ENCODE measurements at places on chromosomes 16 and 17. TPM values are rescaled to one million over a fixed set of nuclear protein-coding genes. Genes with fewer than 3 reads are reported as not detected.

The UNC45B gene
- total RNA-seq: not detected

The ADAD2 gene
- not detected for total RNA-seq

The CRYBA1 gene
- not detected for total RNA-seq

The CCL17 gene
- total RNA-seq: not detected

The SCO1 gene
- total RNA-seq: 17.5 TPM

The CSF3 gene
- not detected for total RNA-seq

The PRSS36 gene
- total RNA-seq: not detected

The PLEKHH3 gene
- 3.5 TPM for total RNA-seq

The CA10 gene
- total RNA-seq: not detected

- DNase-seq: no peak
- no peaks in the 10 kb centered on the region for H3K27me3 ChIP-seq
- H3K27ac ChIP-seq: no peak overlapping the region
- no peaks in the 10 kb centered on the region for H3K4me1 ChIP-seq
Measured at GRCh38 chr16:55283812-55284717, 39.9 kb upstream of the IRX6 start.

- no peaks in the 10 kb centered on the region for H3K4me1 ChIP-seq
- H3K27me3 ChIP-seq: no peaks in the 10 kb centered on the region
- no peaks in the 10 kb centered on the region for H3K36me3 ChIP-seq
- H3K27ac ChIP-seq: no peak overlapping the region
Measured at GRCh38 chr17:28180449-28180848, 138.0 kb downstream of the NLK start.

- H3K4me3 ChIP-seq: no peak overlapping the region
- no peak overlapping the region for H3K27ac ChIP-seq
- no peaks in the 10 kb centered on the region for H3K27me3 ChIP-seq
- DNase-seq: no peak
- no peaks in the 10 kb centered on the region for H3K4me1 ChIP-seq
Measured at GRCh38 chr16:25035494-25036405, 20.6 kb upstream of the ARHGAP17 start.

DNA sequence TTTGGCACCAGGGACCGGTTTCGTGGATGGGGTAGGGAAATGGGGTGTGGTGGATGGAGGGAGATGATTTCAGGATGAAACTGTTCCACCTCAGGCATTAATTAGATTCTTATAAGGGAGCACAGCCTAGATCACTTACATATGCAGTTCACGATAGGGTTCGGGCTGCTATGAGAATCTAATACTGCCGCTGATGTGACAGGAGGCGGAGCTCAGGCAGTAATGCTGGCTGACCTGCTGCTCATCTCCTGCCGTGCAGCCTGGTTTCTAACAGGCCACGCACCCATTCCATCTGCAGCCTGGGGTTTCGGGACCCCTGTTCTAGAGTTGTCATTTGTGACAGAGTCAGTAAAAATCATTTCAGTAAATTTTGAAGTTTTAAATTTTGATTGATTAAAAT is 99.7 kb downstream of the CHD9 start:
- DNase-seq: no peak
- no peaks in the 10 kb centered on the region for H3K4me1 ChIP-seq
- no peak overlapping the region for H3K4me3 ChIP-seq
- H3K27me3 ChIP-seq: no peaks in the 10 kb centered on the region
- peaks cover 15% of the 10 kb centered on the region for H3K36me3 ChIP-seq

DNA sequence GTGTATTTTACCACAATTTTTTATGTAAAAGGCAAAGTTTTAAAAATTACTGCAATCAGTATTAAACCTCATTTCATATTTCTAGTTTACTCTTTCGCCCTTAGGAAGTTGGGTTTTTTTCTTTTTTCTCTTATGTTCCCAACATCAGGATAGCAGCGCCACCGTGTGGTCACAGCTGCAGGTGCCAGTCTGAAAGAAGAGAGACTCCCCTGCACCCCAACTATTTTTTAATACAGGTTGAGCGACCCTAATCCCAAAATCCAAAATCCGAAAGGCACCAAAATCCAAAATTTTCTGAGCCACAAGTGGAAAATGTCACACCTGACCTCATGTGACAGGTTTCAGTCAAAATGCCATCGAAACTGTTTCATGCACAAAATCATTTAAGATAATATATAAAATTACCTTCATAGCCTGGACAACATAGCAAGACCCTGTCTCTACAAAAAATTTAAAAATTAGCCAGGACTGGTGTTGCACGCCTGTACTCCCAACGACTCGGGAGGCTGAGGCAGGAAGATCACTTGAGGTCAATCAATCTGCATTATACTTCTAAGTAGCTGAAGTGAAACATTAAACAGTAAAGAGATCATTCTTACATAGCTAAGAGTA is 21.8 kb upstream of the ASGR2 start:
- no peak overlapping the region for H3K4me3 ChIP-seq
- no peaks in the 10 kb centered on the region for H3K27me3 ChIP-seq
- no peaks in the 10 kb centered on the region for H3K4me1 ChIP-seq
- H3K36me3 ChIP-seq: no peaks in the 10 kb centered on the region

DNA sequence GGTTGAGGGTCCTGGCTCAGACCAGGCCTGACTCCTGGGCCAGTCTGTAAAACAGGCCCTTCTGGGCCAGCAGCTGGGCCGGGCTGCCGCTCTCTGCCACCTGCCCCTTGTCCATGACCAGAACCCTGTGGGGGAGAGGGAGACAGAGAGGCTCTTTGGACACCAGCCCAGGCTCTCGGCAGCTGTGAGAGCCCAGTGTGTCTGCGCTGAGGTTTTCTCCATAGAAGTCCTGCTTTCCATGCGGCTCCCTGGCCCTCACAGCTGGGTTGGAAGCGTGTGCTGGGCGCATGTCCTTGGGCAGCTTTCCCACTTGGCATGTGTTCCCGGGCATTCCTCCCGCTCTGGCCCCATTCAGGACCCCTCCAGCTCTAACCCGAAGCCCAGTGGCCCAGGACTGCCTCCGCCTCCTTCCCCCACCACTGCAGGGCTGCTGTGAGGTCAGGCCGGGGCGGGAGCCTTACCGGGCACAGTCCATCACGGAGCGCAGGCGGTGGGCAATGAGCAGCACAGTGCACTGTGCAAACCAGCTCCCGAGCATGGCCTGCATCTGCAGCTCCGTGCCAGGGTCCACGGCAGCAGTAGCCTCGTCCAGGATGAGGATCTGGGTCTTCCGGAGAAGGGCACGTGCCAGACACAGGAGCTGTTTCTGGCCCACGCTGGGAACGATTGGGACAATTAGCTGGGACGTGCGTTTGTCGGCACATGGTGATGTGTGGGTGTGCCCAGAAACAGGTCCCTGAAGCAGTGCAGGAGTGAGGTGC is 73.0 kb downstream of the ABCC6 start:
- peak overlapping the region; percentile 51 for H3K27ac ChIP-seq
- H3K4me3 ChIP-seq: no peak overlapping the region
- no peaks in the 10 kb centered on the region for H3K4me1 ChIP-seq
- no peak for DNase-seq

DNA sequence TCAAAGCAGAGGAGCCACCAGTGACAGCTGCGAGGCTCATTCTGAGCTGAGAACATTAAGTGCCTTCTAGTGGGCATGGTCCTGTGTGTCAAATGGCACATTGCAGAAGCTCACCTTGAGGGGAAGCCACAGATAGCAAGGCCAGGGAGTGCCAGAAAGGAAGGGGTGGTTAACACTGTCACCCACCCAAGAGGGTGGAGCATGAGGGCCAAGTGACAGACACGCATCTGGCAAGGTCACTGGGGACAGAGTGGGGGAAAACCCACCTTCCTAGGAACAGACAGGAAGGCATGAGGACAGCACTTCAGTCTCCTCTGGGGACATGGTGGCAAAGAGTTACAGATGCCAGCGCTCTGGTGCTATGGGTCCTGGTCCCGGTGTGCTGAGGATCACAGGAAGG is 22.1 kb downstream of the NUBP1 start:
- H3K4me3 ChIP-seq: no peak overlapping the region
- no peaks in the 10 kb centered on the region for H3K27me3 ChIP-seq

GRCh38 chr16:27461483-27462171 is 59.7 kb downstream of the IL21R start:
- DNase-seq: no peak
- no peaks in the 10 kb centered on the region for H3K4me1 ChIP-seq
- no peak overlapping the region for H3K27ac ChIP-seq

DNA sequence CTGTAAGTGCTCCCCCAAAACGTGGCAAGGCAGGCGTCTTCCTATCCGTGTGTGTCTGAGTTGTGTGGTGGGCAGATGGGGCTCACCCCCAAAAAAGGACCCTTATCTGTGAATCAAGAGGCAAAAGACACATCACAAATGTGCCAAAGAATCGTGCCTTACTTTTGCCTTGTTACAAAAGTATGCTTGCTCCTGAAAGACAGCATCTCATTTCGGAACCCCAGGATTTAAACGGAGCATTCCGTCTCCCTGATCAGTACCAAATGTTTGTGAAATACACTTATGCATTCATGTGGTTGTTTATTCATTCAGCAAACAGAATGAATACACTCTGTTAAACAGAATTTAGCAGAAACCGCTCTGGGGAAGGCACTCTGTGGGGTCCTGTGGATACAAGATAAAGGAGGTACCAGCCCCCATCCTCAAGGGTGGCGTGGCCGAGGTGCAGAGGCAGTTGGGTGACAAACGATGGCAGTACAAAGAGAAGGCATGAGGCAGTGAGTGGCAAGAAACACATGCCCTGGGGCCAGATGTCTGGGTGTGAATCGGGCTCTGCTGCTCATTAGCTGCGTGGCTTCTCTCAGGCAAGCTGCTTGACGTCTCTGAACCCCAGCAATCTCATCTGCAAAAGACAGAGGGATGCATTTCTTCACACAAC is 654 bp downstream of the WFDC1 start:
- no peaks in the 10 kb centered on the region for H3K36me3 ChIP-seq
- peak overlapping the region; percentile 32 for H3K27ac ChIP-seq
- DNase-seq: no peak
- no peaks in the 10 kb centered on the region for H3K27me3 ChIP-seq
- H3K4me1 ChIP-seq: no peaks in the 10 kb centered on the region

- H3K27me3 ChIP-seq: no peaks in the 10 kb centered on the region
Measured at GRCh38 chr17:21171970-21172510, 41.9 kb downstream of the TMEM11 start.

GRCh38 chr17:50686494-50687199 is 21.1 kb downstream of the ANKRD40 start:
- peaks cover 3% of the 10 kb centered on the region for H3K4me1 ChIP-seq
- H3K4me3 ChIP-seq: no peak overlapping the region
- no peaks in the 10 kb centered on the region for H3K27me3 ChIP-seq

DNA sequence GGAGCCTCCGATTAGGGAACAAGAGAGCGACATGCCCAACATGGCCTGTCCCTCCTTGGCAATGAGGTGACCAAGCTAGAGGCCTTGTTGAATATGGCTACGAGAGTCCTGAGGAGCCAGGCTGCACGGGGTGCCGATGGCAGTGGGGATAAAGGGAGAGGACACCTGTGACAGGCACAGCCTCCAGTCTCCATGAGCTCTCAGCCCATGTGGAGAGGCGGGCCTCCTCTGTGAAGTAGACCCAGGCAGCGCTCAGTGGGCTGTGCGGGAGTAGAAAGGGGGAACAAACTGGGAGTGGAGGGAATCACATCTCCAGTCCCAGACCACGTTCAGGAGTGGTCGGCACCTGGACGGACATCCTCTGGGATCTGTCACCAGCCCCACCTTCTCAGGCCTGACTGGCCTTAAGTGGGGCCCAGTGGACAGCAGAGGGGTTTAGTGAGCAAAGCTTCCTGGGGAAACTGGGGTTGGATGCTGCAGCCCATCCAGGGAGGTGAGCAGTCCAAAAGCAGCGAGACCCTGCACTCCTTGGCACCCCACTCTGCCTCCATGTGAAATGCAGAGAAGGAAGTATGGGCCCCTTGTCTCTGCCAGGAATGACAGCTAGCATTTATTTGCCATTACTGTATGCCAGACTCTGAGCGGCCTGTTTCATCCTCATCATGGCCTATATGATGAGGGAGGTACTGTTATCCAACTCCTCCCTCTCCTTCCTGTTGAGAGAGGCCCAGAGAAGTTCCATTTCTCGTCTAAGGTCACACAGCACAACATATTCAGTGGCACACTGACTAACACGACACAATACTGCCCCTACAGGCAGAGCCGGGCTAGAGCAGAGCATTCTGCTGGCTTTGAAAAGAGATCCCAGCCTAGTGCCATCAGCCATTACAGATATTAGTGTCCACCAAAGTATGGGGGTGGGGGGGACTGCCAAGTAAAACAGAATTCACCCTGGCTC is 4.5 kb upstream of the TMEM92 start:
- no peak overlapping the region for H3K4me3 ChIP-seq
- no peaks in the 10 kb centered on the region for H3K36me3 ChIP-seq
- peaks cover 40% of the 10 kb centered on the region for H3K4me1 ChIP-seq

- H3K27ac ChIP-seq: no peak overlapping the region
- H3K4me1 ChIP-seq: peaks cover 3% of the 10 kb centered on the region
- no peaks in the 10 kb centered on the region for H3K27me3 ChIP-seq
- H3K4me3 ChIP-seq: no peak overlapping the region
- no peak for DNase-seq
Measured at GRCh38 chr17:43543771-43544575, 2.2 kb downstream of the ETV4 start.

GRCh38 chr17:3963237-3964201 is 718 bp downstream of the ATP2A3 start:
- H3K27ac ChIP-seq: peak overlapping the region; percentile 99
- peaks cover 46% of the 10 kb centered on the region for H3K4me1 ChIP-seq
- no peaks in the 10 kb centered on the region for H3K36me3 ChIP-seq
- H3K4me3 ChIP-seq: peak overlapping the region; percentile 78
- peak; percentile 65 for DNase-seq

DNA sequence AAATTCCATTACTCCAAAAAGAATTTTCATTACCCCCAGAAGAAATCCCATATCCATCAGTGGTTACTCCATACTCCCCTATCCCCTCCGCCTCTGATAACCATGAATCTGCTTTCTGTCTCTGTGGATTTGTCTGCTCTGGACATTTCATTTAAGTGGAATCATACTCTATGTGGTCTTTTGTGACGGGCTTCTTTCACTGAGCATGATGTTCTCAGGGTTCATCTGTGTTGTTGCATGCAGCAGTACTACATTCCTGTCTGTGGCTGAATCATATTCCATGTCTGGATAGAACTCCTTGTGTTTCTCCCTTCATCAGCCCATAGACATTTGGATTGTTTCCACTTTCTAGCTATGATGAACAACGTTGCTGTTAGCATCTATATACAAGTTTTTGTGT is 59.5 kb upstream of the IRX3 start:
- no peak overlapping the region for H3K27ac ChIP-seq
- no peaks in the 10 kb centered on the region for H3K36me3 ChIP-seq
- no peaks in the 10 kb centered on the region for H3K27me3 ChIP-seq
- no peak overlapping the region for H3K4me3 ChIP-seq
- no peak for DNase-seq

GRCh38 chr16:68764862-68765261 is 27.8 kb downstream of the CDH1 start:
- no peak overlapping the region for H3K27ac ChIP-seq
- no peak for DNase-seq
- H3K36me3 ChIP-seq: no peaks in the 10 kb centered on the region
- no peak overlapping the region for H3K4me3 ChIP-seq

GRCh38 chr17:59424331-59424730 is 92.9 kb downstream of the YPEL2 start:
- DNase-seq: no peak
- H3K27me3 ChIP-seq: no peaks in the 10 kb centered on the region
- no peaks in the 10 kb centered on the region for H3K36me3 ChIP-seq

All from Peyer's patch (tissue), 4 donors.